Aorta (tissue), 5 donors: ENCODE measurements at places on chromosomes 1 and 21. TPM values are rescaled to one million over a fixed set of nuclear protein-coding genes. Genes with fewer than 3 reads are reported as not detected.

DNA sequence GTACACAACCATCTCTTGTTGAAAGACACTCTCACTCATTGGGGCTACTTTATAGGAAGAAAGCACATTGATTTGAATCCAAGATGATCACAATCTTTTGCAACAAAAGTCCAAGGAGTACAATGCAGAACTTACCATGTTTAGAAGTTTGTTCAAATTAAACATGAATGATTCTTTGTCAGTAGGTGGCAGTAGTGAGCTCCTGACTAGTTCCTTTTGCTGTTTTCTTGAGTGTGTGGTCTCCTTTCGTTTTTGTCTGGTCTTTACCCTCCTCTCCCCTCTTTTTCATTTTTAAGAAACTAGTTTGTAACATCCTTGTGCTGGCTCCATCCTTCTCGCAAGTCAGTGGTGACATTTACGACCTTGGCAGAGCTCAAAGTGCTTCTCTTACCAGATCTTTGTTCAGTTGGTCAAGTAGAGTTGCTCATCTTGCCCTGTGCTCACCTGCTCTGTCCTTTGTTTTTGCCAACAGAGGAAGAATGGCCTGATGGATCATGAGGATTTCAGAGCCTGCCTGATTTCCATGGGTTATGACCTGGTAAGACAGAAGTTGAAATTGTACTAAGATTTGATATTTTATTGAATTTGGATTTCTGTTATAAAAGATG, 35.7 kb upstream of the MTR start:
- H3K36me3 ChIP-seq: peaks cover 2% of the 10 kb centered on the region
- H3K4me1 ChIP-seq: no peaks in the 10 kb centered on the region
- DNase-seq: no peak
- no peaks in the 10 kb centered on the region for H3K27me3 ChIP-seq
- H3K4me3 ChIP-seq: no peak overlapping the region

DNA sequence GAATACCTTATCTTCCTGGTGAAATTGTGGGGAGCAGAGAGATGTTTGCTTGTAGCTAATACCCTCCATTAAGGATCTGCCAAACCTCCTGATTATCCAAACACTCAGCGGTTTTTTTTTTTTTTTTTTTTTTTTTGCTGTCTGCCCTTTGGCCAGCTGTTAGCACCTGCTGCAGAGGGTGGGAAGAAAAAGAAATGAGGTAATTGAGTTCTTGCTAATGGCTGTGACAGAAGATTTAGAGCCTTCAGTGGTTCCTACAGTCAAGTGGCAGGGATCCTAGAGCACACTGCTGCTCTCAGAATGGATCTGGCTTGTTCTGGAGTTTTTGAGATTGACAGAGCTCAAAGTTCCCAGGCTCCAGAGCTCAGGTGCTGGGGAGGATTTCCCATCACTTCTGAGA, 342.5 kb downstream of the DISC1 start:
- H3K36me3 ChIP-seq: no peaks in the 10 kb centered on the region
- H3K4me1 ChIP-seq: no peaks in the 10 kb centered on the region
- no peak overlapping the region for H3K27ac ChIP-seq
- DNase-seq: no peak

GRCh38 chr1:182146286-182146685, 84.8 kb upstream of the ZNF648 start:
- peaks cover 3% of the 10 kb centered on the region for H3K27me3 ChIP-seq
- no peak for DNase-seq
- H3K4me3 ChIP-seq: no peak overlapping the region

- H3K27ac ChIP-seq: no peak overlapping the region
- H3K4me3 ChIP-seq: no peak overlapping the region
- no peaks in the 10 kb centered on the region for H3K27me3 ChIP-seq
- H3K4me1 ChIP-seq: no peaks in the 10 kb centered on the region
- H3K36me3 ChIP-seq: no peaks in the 10 kb centered on the region
These were observed 78.0 kb downstream of the PTPN14 start for GRCh38 chr1:214473387-214473786.

GRCh38 chr1:106937104-106937503, 119.4 kb upstream of the PRMT6 start:
- no peaks in the 10 kb centered on the region for H3K27me3 ChIP-seq
- no peak for DNase-seq
- H3K4me3 ChIP-seq: no peak overlapping the region

The CLDN19 gene
- 0.94 TPM for total RNA-seq

The OR14K1 gene
- total RNA-seq: 0.62 TPM

The KCNA3 gene
- total RNA-seq: 2.4 TPM

The GCSAML gene
- total RNA-seq: 0.06 TPM

The LCE3E gene
- not detected for total RNA-seq

The TSPEAR gene
- total RNA-seq: not detected
